Mesothelial cell of epicardium (in vitro differentiated cells): ENCODE measurements at places on chromosomes 5 and 9. TPM values are rescaled to one million over a fixed set of nuclear protein-coding genes. Genes with fewer than 3 reads are reported as not detected.

GRCh38 chr5:172178991-172179989 lies 8.7 kb downstream of the STK10 start:
- H3K36me3 ChIP-seq: peaks cover 5% of the 10 kb centered on the region
- H3K4me3 ChIP-seq: no peak overlapping the region
- H3K27ac ChIP-seq: peak overlapping the region; percentile 2
- no peaks in the 10 kb centered on the region for H3K27me3 ChIP-seq
- H3K4me1 ChIP-seq: peaks cover 13% of the 10 kb centered on the region
- DNase-seq: no peak

DNA sequence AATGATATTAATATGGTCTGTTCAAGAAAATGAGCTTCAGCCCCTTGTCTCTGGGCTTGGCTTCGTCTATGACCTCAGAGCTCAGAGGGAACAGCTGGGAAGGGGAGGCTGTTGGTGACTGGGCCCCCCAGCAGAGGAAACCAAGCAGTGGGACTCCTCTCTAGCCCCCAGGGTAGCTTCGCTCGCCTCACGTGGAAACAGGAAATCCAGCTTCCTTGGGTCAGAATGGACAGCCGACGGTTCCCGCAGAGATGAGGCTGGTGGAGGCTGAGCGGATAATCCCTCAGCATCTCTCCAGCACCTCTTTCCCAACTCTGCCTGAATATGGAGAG lies 37.2 kb upstream of the ICE1 start:
- no peak for DNase-seq
- H3K27ac ChIP-seq: no peak overlapping the region
- H3K4me3 ChIP-seq: no peak overlapping the region
- H3K4me1 ChIP-seq: peaks cover 56% of the 10 kb centered on the region
- H3K27me3 ChIP-seq: no peaks in the 10 kb centered on the region
- H3K36me3 ChIP-seq: no peaks in the 10 kb centered on the region

- peaks cover 33% of the 10 kb centered on the region for H3K36me3 ChIP-seq
- no peaks in the 10 kb centered on the region for H3K4me1 ChIP-seq
- H3K27ac ChIP-seq: no peak overlapping the region
- no peaks in the 10 kb centered on the region for H3K27me3 ChIP-seq
Measured at GRCh38 chr9:96519787-96520186, 69.8 kb downstream of the HABP4 start.

- no peaks in the 10 kb centered on the region for H3K27me3 ChIP-seq
- no peaks in the 10 kb centered on the region for H3K36me3 ChIP-seq
Measured at GRCh38 chr9:80775530-80775929, 913.8 kb downstream of the TLE1 start.

Gene TEX48
- total RNA-seq: not detected in 3 replicates

Gene PAX5
- total RNA-seq: not detected in 3 replicates

- H3K27me3 ChIP-seq: peaks cover 81% of the 10 kb centered on the region
- DNase-seq: no peak
- H3K4me1 ChIP-seq: peaks cover 5% of the 10 kb centered on the region
- H3K36me3 ChIP-seq: no peaks in the 10 kb centered on the region
Measured at GRCh38 chr9:137048655-137049543, 2.9 kb upstream of the NPDC1 start.

- H3K27me3 ChIP-seq: peaks cover 8% of the 10 kb centered on the region
- DNase-seq: no peak
- no peaks in the 10 kb centered on the region for H3K36me3 ChIP-seq
Measured at GRCh38 chr9:6307551-6308096, 20.6 kb upstream of the TPD52L3 start.

- DNase-seq: no peak
- no peaks in the 10 kb centered on the region for H3K36me3 ChIP-seq
- H3K27ac ChIP-seq: no peak overlapping the region
- no peak overlapping the region for H3K4me3 ChIP-seq
- H3K4me1 ChIP-seq: no peaks in the 10 kb centered on the region
Measured at GRCh38 chr9:98970532-98971041, 26.9 kb downstream of the COL15A1 start.

DNA sequence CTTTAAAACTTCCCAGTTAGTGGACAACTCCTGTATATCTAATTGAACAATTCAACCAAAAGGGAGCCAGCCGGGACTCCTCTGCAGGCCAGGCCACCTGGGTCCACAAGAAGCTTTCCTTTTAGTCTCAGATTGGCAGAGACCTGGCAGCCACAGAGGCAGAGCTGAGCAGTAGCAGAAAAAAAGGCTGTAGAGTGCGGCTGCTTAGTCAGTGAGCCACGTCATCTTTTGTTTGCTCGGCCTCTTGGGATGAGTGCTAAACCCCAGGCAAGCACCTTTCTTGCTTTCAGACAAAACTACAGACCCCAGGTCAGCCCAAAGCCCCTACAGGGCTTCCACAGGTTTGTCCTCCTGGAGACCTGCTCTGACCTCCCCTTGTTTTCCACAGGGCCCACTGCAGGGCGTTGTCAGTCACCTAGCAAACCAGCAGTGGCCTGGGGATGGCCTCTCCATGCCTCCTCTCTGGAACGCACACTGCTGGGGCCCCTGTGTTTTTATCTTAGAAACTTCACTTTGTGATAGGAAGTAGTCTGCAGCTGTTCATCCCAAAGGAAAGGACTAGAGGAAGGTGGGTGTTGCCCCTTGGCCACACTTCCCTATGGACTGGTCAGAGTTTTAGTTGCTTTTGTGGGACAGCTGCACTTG lies 49.9 kb downstream of the SHB start:
- H3K36me3 ChIP-seq: peaks cover 11% of the 10 kb centered on the region
- H3K4me1 ChIP-seq: peaks cover 81% of the 10 kb centered on the region
- H3K27me3 ChIP-seq: no peaks in the 10 kb centered on the region
- no peak for DNase-seq

DNA sequence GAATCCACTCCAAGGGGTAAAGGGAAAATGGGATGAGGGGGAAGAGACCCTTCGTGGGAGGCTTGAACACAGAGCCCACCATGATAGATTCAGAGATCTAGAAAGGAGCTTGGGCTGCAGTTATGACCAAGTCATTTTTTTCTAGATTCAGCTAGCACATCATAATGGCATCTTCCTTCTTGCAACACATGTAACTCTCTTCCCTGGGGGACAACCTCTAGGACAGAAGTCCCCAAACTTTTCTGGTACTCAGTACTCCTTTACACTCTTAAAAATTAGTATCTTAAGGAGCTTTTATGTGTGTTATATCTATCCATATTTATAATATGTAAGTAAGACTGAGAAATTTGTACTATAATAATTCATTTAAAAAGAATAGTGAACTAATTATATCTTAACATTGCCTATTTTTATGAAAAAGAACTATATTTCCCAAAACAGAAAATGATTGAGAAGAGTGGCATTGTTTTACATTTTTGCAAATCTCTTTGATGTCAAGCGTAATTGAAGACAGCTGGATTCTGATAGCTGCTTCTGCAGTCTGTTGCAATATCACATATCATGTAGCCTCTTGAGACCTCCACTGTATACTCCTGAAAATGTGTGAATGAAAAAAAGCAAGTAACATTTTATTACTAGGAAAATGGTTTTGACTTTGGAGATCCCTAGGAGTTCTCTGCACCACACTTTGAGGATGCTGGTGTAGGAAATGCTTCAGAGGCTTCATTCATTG lies 875 bp downstream of the ACO1 start:
- no peaks in the 10 kb centered on the region for H3K36me3 ChIP-seq
- H3K27me3 ChIP-seq: peaks cover 36% of the 10 kb centered on the region
- no peak for DNase-seq
- H3K4me1 ChIP-seq: peaks cover 4% of the 10 kb centered on the region

DNA sequence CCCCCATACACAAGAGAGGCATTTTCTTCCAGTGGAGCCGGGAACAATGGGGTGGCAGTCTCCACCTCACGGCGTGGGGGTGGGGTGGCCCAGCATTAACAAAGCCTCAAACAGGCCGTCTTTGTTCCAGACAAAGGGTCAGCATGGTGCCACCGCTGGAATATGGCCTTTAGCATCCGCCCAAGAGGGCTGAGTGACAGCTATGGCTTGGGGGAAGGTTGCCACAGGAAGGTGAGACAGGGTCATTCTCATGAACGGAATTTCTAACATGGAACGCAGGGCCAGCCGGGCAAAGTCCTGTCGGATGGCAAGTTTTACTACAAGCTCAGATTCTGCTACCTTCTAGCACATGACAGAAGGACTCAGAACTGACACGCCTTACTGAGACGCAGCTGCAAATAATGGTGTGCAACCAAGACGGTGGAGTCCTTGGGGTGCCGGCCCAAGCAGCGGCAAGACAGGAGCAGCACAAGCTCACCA lies 64.0 kb downstream of the OTULIN start:
- H3K4me1 ChIP-seq: peaks cover 5% of the 10 kb centered on the region
- no peak for DNase-seq
- H3K4me3 ChIP-seq: no peak overlapping the region
- no peak overlapping the region for H3K27ac ChIP-seq
- no peaks in the 10 kb centered on the region for H3K27me3 ChIP-seq
